ENCODE measurements at places on chromosomes 2 and 18.

- no peak for DNase-seq
Observed at GRCh38 chr2:23564615-23564960, 179.6 kb downstream of the KLHL29 start.

- no peak for DNase-seq
Observed at GRCh38 chr2:168858146-168858545, 32.1 kb downstream of the SPC25 start.

GRCh38 chr2:190649798-190650390 lies 1.0 kb downstream of the NAB1 start:
- DNase-seq: no peak

- no peak for DNase-seq
Observed at GRCh38 chr2:72457801-72458516, 310.3 kb upstream of the CYP26B1 start.

- DNase-seq: no peak
Observed at GRCh38 chr2:8334866-8335325, 347.0 kb upstream of the ID2 start.
